Activated T-cell treated with anti-CD3 and anti-CD28 coated beads, Interleukin-2, amount 50 U/mL, for 4 hours (primary cell): ENCODE measurements at places on chromosomes 5 and 9. TPM values are rescaled to one million over a fixed set of nuclear protein-coding genes. Genes with fewer than 3 reads are reported as not detected.

ZNF879 gene
- total RNA-seq, result 2.0 TPM

CDH6 gene
- not detected for total RNA-seq

SLC36A3 gene
- not detected for total RNA-seq

PTGER4 gene
- 115 TPM for total RNA-seq

RASEF gene
- total RNA-seq, result 0.05 TPM

CDO1 gene
- 0.26 TPM for total RNA-seq

ACTL7A gene
- not detected for total RNA-seq

PTBP3 gene
- 81.1 TPM for total RNA-seq

SYK gene
- total RNA-seq, result 0.63 TPM

CCDC152 gene
- total RNA-seq, result 15.3 TPM

RNF208 gene
- 6.0 TPM for total RNA-seq

OLFML2A gene
- total RNA-seq, result not detected

GRCh38 chr5:78648359-78649210 is at the start of gene LHFPL2:
Gene LHFPL2, minus strand, starts transcription at chr5:78648772. Its CDS starts 138,559 bp downstream, at chr5:78510213.
- no peak for DNase-seq

DNA sequence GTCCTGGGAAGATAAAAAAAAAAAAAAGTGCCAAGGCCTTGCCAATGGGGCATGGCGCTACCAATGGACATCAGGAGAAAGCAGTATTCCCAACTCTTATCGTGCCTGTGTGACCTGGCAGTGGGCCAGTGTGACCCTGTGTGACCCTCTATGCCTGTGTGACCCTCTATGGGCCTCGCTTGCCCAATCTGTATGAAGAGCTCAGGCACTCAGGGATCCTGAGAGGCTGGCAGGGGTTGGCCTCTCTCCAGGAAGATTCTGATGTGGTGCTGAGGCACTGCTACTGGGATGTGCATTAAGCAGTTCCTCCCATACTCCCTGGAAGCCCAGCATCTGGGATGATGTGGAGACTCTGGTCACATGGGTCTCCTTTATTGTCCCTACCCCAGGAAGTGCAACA is 179.2 kb downstream of the MACROH2A1 start:
- no peak for DNase-seq

GRCh38 chr5:150671509-150672236 is 10.6 kb downstream of the MYOZ3 start:
- no peak for DNase-seq

GRCh38 chr5:131773805-131774204 is 23.0 kb downstream of the FNIP1 start:
- no peak for DNase-seq

GRCh38 chr5:111735583-111736270 is 21.3 kb downstream of the NREP start:
- DNase-seq, result no peak

GRCh38 chr5:172420235-172420939 is 33.9 kb downstream of the SH3PXD2B start:
- no peak for DNase-seq

GRCh38 chr5:66908230-66908629 is 288.4 kb downstream of the CD180 start:
- DNase-seq, result no peak

GRCh38 chr9:110753731-110754231 is 85.2 kb downstream of the MUSK start:
- DNase-seq, result no peak

DNA sequence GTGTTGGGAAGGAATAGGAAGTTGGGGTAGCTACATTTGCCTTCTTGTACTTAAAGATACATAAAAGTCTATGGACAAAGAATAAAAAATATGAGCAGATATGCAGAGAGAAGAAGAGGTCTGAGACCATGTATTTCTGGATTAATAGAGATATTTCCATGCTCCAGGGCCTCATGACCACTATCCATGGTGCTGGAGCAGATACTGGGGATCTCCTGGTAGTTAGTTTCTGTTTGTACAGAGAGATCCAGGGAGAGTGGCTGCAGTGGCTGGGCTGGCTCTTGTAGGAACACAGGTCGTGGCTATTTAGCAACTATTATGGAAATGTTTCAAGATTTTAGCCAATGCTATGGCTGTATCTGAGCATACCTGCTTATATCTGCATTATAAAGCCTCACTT is 184.2 kb upstream of the TMEM161B start:
- DNase-seq, result no peak

GRCh38 chr5:132375957-132376356 is 6.4 kb downstream of the SLC22A5 start:
- DNase-seq, result no peak

DNA sequence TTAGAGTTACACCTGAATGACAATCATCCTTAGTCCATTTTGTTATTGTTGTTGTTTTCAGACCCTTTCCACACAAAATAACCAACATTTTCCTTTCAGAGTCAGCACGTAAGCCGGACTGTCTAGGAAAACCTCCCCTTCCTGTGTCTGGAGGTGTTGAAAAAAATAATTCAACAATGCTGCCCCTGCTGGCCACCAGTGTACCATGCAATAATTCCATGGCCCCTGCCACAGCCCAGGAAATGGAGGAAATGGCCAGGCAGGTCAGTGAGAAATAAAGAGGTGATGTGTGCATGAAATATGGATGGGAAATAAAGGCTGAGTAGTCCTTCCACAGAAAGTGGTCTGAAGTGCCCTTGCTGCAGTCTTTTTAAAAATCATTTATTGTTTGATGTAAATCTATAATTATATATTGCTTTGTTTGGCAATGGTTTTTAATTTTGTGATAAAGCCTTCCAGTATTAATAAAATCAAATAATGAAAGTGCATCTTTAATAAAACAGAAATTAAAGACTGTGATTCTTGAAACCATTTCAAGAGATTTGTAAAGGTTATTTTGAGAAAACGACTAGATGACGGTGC is 152.8 kb upstream of the PAPPA start:
- no peak for DNase-seq

DNA sequence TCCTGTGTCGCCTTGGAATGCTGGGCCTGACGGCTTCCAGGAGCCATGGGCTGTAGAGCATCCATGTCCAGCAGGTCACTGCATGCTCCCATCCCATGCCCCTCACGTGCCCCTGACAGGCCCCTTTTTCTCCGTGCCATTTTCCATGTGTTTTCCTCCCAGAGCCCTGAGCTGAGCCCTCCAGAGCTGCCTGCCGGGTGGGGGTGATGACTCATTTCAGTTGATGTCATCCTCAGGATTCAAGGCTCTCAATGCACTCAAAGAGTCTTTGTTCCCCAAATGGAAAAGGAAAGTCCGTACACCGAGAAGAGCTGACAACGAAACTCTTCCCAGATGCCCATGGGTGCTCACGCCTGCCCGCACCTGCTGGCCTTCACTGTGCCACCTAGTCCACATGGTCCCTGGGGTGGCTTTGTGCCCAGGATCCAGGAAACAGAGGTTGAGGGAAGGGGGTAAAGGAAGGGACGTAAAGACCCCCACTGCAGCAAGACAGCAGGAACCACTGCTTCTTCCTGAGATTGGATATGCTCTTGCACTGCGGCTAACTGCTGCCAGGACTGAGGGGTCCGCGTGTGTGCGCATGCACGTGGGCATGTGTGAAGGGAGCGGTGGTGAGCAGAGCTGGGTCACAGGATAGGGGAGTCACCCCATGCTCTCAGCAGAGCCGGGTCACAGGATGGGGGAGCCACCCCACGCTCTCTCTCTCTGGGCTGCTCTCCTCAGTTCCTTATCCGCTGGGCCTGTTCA is 27.6 kb downstream of the COL15A1 start:
- DNase-seq, result no peak

GRCh38 chr5:175576096-175576495 is 81.8 kb upstream of the HRH2 start:
- no peak for DNase-seq

DNA sequence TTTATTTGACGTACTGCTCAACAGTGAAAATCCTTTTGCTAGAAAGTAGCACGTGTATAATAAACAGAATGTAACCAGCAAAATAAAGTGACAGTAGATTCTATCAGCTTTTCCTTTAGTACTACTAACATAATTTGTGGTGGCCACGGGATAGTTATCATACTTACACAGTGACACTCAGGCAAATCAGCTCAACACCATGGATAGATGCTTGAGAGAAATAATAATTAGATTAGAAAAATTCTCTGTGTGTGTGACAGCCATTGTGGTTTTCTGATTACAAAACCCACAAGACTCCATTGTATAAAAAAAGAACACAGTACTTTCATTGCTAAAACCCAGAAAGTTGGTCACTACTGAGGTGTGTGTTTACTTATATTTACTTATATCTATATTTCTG is 101.1 kb downstream of the MUSK start:
- no peak for DNase-seq

GRCh38 chr5:42930934-42931333 is 109.2 kb downstream of the ANXA2R start:
- no peak for DNase-seq

DNA sequence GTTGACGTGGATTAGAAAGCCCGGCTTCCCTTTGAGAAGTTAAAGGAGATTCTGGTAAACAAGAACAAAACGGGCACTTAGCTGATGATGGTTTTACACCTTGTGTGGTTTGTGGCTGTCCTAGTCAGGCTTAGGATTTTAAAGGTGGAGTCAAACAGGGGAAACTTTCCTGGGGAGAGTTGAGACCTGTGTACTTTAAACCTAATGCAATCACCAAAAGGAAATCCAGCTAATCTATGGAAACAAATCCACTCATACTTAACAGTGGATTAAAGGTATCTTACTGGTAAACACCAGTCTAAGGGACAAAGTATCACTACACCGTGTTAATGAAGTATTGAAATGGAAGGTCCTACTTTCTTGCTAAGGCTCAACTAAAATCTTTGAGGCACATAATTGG is 150.3 kb upstream of the PCA3 start:
- no peak for DNase-seq

- DNase-seq, result no peak
Measured at GRCh38 chr9:68683433-68683832, 21.6 kb upstream of the PIP5K1B start.

- DNase-seq, result no peak
Measured at GRCh38 chr9:7489036-7489435, 310.5 kb downstream of the DMAC1 start.

DNA sequence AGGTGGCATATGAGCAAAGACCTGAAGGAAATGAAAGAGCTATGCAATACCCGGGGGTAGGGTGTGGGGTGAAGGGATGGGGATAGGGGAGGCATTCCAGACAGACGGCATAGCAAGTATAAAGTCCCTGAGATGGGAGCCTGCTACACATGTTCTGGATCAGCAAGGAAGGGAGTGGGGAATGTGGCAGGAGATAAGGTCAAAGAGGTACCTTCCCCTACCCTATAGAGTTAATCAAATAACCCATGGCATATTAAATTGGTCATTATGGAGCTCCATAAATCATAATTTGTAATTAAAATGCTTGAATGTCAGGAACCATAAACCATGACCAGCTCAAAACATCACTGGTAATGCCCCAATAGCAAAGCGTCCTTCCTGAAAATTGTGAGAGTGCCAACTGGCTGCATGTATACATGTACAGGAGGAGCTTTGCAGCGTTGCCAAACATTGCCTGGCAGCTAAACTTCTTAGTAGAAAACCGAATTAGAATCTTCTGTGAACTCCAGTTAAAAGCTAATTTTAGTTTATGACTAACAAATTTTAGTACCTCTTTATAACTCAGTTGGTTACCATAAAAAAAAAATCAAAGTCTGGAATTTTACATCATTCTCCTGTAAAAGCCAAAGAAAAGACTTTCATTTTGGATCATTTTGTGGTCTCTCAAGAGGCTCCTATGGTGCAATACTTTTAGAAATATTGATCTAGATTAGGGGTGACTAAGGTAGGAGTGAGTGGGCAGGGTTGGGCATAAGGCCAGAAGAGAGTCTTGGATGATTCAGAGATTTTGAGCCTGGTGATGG is 4.7 kb downstream of the DNAI1 start:
- no peak for DNase-seq

DNA sequence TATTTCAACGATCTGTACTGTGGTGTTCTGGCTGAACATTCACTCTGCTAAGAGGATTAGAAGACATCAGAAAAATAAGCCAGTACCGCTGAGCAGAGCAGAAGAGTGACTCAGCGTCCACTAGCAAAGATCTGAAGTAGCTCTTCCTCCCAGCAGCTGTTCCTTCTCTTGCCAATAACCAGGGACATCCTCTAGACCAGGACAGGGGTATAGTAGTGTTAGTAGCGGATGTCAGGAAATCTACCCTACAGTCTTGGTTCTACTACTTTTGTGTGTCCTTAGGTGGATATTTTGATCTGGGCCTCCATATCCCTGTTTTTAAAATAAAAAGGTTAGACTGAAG is 103.6 kb downstream of the TSSK1B start:
- DNase-seq, result no peak

GRCh38 chr5:116370886-116371285 is 203.7 kb downstream of the SEMA6A start:
- DNase-seq, result no peak

DNA sequence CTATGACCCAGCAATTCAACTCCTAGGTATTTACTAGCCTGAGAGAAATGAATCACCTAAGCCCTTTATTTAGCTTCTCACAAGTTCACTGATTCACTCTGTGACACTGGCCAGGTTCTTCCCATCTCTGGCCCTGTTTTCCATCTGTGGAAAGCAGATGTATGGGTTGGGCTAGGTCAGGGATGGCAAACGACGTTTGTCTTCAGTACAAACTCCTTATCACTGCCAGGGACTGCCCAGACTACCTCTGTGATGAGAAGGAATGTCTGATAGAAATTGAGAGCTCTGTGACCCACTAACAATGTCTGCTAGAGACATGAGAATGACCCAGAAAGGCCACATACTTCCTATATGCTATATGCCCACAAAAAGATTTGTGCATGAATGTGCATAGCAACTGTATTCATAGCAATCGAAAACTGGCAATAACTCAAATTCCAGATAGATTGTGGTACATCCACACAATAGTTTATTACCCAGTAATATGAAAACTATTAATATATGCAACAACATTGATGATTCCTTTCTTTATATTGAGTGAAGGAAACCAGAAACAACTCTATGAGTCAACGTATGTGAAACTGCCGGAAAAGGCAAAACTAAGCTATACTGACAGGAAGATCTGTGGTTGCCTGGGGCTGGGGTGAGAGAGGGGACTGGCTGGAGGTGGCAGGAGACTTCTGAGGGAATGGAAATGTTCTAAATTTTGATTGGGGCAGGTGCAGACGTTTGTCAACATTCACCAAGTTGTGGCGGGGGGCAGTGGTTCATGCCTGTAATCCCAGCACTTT is 32.0 kb upstream of the ADAM19 start:
- peak; percentile 62 for DNase-seq
